ENCODE measurements at places on chromosomes 3 and 15.

GRCh38 chr3:59064728-59065127 is 14.9 kb upstream of the CFAP20DC start:
- no peak for DNase-seq

GRCh38 chr15:73927003-73927475 is 777 bp downstream of the LOXL1 start:
- DNase-seq: no peak

DNA sequence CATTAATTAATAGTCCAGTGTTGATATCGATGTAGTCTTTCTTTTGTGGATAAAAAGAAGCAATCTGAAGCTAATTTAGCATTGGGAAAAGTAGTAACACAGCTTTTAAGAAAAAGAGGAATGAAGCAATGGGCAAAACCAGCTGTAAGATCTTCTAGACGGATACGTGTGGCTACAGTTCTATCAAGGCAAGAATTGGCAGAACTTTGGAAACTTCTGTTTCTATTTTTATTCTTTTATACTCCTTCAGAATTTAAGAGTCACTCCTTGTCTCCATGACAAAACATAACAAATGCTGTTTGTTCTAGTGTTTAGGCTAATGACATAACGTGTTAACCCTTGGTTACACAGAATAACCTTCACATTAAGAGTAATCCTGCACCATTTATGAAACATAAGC is 289.2 kb downstream of the ROBO2 start:
- DNase-seq: no peak

DNA sequence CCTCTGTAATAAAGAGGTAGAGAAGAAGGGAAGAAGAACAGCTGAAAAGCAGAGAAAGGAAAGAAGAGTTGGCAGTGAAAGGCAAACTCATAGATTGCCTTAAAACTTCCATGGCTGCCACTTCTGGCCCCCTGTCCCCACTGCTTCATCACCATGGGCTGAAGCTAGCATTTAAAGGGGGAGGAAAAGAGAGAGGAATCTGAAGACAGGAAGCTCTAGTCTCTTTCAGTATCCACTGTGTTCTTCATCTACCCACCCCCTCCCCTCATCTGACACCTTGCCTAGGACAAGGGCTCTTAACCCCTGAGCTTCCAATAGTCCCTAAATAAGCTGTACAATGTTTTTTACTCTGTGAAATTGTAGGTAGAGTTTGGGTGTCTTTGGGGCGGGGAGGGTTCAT is 60.6 kb downstream of the ALCAM start:
- no peak for DNase-seq

GRCh38 chr3:109155828-109156227 is 19.3 kb downstream of the C3orf85 start:
- DNase-seq: no peak

GRCh38 chr15:73951601-73952000 is 25.3 kb downstream of the LOXL1 start:
- DNase-seq: no peak
